ENCODE measurements at places on chromosomes 7 and 10. TPM values are rescaled to one million over a fixed set of nuclear protein-coding genes. Genes with fewer than 3 reads are reported as not detected.

DNA sequence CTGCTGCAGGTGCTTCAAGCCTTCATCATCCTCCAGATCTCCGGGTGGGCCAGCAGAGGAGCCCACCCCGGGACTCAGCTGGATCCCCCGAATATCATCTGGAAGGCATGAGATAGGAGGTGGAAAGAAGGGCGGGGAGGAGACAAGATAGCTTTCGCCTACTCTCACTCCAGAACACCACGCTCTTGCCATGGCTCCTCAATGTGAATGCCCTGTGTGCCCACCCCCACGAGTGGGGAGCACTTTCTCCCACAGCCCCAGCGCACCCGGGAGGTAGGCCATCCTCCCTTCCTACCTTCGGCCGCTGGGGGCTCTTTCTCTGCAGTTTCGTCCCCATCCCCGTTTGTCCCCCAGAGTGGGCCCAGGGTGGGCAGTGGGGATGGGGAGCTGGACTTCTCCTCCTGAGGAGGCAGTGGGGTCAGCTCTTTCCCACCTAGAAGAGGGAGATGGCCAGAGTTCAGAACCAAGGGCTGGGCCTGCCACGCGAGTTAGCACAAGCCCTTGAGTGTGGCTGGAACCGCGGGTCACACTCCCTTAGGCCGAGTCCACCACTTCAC, 8.9 kb downstream of the GIGYF1 start:
- no peak for DNase-seq

GRCh38 chr7:11956991-11957390, 125.0 kb upstream of the THSD7A start:
- DNase-seq = no peak

DNA sequence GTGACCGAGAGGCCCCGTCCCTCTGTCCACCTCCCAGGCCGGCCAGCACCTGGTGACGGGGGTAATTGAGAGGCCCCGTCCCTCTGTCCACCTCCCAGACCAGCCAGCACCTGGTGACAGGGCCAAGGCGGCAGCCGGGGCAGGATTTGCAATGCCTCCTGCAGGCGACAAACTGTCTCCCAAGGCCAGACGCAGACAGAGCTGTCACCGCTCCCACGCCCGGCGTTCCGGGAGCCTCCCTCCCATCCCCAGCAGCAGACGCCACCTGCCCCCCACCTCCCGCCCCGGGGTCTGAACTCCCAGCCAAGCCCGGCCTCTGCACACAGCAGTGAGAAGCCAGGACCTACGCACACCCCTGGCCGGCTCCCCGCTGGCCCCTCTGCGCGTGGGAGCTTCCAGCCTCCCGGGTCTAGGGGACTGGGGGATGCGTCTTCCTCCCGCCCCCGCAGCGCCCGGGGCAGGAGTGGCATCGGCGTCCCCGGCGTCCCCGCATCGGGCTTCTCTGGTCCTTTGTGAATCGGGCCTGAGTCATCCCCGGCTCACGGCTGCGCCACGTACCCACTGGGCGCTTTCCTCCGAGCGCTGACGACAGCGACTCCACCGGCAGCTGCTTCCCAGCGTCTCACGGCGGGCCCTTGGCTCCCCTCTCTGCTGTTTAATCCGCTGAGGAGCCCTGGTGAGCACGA, 95.1 kb upstream of the DIP2C start:
- no peak for DNase-seq

- DNase-seq = no peak
Observed at GRCh38 chr7:101736084-101736483, 81.3 kb upstream of the CUX1 start.

- no peak for DNase-seq
Observed at GRCh38 chr7:33185786-33186185, 56.4 kb downstream of the BBS9 start.

DNA sequence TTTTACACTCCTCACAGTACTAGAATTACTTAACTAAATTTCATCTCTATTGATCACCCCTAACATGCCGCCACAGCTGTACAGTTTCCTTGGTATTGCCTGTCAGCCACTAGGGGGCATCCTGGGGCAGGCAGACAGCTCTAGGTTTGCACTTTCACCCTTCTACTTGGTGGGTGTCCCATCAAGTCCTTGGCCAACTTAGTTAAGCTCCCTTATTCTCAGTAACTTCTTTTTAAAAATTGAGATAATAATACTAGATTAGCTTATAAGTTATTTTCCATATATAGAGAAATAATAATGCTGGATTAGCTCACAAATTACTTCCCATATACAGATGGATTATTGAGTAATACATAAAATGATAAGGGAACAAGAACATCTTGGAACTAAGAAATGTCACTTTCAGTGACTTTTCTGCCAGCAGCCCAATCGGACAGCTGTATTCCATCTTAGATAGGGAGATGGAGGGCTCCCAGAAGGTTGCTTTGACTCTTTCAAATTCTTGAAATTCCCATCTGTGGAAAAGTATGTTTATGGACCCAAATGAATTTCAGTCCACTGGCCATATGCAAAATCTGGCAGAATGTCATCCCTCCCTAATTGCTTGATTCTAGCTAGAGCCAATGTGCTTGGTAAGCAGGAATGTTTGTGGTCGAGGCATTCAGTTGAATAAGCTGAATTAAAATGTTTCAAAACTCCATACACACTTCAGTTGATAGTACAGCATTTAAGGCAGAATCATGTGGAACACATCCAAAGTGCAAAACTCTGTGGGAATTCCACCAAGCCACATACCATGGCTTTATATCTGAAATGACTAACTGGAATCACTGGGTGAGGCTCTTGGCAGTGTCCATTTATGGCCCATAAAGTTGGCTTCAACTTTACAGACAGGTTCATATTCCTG, 309.7 kb downstream of the CSTF2T start:
- DNase-seq = peak; percentile 2

GRCh38 chr7:76340617-76341131, 18.1 kb downstream of the YWHAG start:
- DNase-seq = no peak

Gene FZD1
- polyA plus RNA-seq = 0.18 TPM

DNA sequence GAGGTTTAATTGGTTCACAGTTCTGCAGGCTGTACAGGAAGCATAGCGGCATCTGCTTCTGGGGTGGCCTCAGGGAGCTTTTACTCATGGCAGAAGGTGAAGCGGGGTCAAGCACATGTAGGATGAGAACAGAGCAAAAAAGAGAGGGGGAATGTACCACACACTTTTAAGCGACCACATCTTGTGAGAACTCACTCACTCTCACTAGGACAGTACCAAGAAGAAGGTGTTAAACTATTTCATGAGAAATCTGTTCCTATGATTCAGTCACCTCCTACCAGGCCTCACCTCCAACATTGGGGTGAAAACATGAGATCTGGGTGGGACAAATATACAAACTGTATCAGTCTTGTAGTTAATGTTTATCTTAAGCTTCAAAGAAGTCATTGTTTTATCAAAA, 174.7 kb downstream of the GNAI1 start:
- DNase-seq = no peak

GRCh38 chr7:124029396-124030188, 3.3 kb downstream of the TMEM229A start:
- no peak for DNase-seq

- DNase-seq = no peak
Observed at GRCh38 chr7:70728872-70729552, 402.9 kb upstream of the GALNT17 start.

Gene ZPBP
- polyA plus RNA-seq = not detected

Gene TUBAL3
- not detected for polyA plus RNA-seq

DNA sequence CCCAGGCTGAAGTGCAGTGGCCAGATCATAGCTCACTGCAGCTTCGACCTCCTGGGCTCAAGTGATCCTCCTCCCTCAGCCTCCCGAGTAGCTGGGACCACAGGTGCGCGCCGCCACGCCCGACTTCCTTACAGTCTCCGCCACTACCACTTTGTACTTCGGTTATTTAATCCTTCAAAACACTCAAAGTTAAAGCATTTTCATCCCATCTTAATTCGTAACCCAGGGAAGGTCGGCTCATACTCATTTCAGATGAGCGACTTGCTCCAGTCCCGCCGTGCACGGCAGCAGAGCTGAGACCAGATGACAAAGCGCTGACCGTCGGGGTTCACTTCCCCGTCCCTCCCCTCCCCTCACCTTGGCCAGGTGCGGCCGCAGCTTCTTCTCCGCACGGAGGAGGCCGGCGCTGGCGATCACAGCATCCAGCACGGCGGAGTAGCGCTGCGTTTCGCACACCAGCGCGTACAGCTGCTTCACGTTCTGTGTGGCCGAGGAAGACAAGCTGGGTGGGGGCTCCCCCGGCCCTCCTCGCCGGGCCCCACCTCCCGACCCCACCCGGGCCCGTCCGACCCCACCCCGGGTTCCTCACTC, 457 bp downstream of the NSUN5 start:
- no peak for DNase-seq

- no peak for DNase-seq
Observed at GRCh38 chr10:73628405-73628804, 12.9 kb downstream of the MYOZ1 start.

GRCh38 chr10:56349611-56350010, 11.4 kb downstream of the ZWINT start:
- DNase-seq = no peak

DNA sequence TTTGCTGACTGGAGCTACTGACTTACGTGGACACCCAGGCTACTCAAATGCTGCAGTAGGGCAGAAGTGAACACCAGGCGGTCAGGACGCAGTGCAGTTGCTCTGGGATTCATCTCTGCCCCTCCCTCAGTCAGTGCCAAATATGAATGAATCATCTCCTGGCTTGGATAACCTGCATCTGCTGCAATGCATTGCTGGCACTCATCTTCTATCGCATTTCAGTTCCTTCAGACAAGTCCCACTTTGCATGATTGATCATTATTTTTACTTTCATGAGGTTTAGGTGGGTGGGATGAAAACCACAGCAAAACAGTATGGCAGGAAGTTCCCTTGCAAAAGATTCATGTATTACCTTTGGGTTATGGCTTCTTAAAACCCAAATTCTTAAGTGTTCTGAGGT, 224.6 kb upstream of the NRP1 start:
- no peak for DNase-seq

- DNase-seq = no peak
Observed at GRCh38 chr7:8179486-8179885, 82.5 kb downstream of the ICA1 start.

Gene WBP1L
- polyA plus RNA-seq = 9.4 TPM

GRCh38 chr7:70829221-70830059, 302.5 kb upstream of the GALNT17 start:
- DNase-seq = no peak

GRCh38 chr10:53130337-53130736, 357.8 kb upstream of the MBL2 start:
- DNase-seq = no peak

DNA sequence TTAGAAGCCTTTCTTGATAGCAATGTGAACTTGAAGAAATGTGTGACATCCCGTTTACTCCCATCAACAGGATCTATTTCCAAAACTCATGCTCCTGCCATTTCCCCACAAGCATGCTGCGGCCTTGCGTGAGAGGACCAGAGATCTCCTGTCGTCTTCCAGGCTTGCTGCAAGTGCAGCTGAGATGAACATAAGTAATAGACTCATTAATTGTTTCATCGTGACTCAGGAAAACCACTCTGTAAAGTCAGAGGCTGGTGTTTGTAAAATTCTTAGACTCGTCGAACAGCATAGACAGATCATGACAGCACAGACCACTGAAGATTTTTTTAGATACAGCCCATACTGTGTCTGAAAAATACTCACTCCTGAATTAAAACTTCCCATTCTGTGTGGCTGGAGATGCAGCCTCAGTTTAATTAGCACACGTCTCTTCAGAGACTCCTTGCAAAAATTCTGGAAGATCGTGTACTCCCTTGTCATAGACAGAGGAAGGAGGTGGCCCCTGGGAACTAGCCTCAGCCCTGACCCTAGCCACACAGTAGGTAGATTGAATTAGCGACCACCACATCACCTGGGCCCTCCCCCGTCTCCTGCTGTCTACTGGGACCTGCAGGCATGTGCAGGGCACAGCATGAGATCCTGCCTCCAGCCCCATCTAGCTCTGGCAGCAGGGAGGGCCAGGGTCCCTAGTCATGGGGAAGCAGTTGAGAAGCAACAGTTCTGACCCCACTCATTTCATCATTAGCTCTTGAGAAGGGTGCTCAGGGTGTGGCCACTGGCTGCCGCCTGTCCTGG, 226.0 kb downstream of the CELF2 start:
- DNase-seq = no peak

DNA sequence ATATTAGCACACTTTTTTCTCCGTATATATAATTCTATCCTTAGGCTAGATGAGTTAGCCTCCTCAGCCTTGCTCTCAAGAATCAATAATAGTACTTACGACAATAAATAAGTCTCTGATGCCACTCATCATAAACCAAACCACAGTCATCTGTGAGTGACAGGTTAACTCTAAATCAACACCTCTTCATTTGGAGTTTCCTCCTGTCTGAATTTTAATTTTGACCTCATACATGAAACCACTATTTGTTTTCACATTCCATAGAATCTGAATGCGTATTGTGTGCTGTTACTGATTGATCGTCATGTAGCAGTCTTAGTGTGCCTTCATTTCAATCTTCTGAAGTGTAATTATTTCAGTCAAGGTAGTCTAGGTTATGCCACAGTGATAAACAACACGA, 85.8 kb downstream of the HGF start:
- DNase-seq = no peak

DNA sequence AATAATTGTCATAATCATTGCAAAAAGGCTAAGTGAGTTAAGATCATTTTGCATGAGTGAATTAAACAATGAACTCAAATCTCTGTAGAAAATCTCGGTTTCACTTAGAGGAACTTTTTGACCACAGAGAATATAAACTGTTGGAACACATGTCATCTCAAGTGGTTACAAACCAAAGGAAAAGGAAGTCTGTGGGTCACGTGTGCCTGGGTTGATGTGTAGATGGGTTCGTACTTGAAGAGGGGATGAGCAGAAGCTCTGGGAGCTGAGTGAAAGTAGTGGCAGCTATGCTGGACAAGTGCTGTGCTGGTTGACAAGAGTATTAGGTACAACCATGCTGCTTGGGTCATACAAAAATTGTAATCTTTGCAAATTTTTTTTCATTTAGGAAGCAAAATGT, 35.0 kb downstream of the GLRX3 start:
- DNase-seq = no peak

DNA sequence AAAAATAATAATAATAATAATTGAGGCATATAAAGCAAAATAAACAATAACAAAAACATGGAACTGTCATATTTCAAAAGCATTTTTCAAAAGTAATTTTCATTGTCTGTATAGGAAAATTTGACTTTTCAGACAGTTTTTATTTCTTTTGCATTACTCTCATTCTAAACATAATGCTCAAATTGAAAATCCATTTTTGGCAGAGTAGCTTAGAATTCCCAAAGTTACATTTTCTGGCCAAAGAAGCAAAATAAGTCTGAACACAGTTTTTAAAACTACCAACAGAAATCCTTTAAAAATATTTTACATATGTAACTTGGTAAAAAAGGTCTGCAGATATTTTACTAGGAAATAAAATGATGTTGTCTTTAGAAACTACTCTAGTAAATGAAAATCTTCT, 535.4 kb downstream of the ANKRD7 start:
- DNase-seq = no peak

GRCh38 chr7:158606671-158607424, 19.2 kb upstream of the PTPRN2 start:
- no peak for DNase-seq

- DNase-seq = no peak
Observed at GRCh38 chr7:41148521-41148951, 554.4 kb downstream of the INHBA start.

- DNase-seq = no peak
Observed at GRCh38 chr7:92567460-92567859, 22.7 kb downstream of the FAM133B start.

GRCh38 chr10:113017376-113017775, 67.3 kb downstream of the TCF7L2 start:
- no peak for DNase-seq

Data from GM12878 (cell line).